BE2C (cell line): ENCODE measurements at places on chromosomes 4 and X.
A peak's percentile ranks its signal among the peaks of the same experiment; 100 is the strongest.

- DNase-seq, result no peak
These were observed 84.3 kb upstream of the WDR1 start for GRCh38 chr4:10200869-10201268.

DNA sequence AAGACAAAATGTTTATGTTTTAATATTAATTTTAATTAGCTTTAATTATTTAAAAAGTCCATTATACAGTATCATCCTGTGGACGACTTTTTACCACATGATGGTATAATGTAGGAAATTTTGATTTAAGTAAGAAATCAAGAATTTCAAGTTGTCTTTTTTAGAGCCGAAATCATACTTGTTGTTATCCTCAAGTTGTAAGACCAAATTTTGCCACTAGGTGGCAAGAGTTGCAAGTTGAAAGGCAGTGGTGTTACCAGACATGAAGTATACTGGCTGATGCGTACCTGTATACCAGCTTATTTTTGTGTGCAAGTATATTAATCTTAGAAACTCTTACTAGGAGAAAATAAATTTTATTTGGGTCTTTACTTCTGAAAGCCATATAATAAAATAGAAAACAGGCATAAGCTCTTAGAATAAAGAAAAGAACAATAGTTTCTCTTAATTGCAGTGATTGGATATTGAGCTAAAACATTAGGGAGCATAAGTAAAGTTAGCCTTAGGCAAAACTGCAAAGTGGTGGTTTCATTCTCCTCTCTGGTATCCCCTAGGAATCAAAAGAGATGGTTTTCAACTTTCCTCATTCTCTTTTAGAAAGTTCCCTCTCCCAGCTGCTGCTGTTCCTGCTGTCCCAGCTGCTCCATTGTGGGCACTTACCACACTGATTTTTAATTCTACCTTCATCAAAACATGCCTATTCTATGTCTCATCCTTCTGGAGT, 118.0 kb upstream of the WDFY3 start:
- peak; percentile 64 for DNase-seq

DNA sequence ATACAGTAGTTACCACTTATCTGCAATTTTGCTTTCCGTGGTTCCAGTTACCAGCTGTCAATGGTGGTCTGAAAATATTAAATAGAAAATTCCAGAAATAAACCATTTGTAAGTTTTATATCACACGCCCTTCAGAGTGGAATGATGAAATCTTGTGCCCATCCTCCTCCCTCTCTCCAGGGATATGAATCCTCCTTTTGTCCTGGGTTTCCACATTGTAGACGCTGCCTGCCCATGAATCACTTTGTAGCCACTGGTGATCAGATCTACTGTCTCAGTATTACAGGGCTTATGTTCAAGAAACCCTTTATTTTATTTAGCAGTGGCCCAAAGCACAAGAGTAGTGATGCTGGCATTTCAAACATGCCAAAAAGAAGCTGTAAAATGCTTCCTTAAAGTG, 198.6 kb downstream of the KCNIP4 start:
- DNase-seq, result no peak

DNA sequence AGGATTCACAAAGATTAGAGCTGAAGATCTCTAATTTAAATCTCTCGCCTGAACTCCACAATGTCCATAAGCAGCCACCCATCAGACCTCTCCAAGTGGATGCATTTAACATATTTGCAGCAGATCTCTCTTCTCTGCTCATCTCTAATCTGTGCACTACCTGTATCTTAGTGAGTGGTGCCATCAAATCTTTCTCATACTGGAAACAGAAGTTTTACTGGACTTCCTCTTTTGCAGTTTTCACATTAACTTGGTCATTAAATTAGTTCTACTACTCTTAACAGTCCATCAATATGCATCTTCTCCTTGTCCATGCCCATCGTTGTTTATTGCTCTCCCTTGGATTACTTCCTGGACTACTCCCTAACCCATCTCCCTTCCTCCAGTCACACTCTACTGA, 488.5 kb downstream of the IL15 start:
- DNase-seq, result no peak

DNA sequence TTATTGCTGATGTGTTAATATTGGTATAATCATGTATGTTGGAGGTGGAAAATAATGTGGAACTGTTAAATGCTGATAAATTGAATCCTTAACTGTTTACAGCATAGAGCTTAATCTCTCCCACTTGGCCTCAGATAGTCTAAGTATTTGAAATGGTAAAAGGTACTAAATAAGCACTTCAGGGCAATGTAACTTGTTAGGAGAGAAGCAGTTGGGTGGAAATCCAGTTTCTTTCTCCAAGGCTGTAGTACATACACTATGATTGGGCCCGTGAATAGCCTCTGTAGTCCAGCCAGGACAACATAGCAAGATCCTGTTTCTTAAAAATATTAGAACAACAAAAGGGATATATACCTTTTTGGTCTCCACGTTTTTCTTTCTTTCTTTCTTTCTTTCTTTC, 39.7 kb downstream of the NUDT9 start:
- no peak for DNase-seq

DNA sequence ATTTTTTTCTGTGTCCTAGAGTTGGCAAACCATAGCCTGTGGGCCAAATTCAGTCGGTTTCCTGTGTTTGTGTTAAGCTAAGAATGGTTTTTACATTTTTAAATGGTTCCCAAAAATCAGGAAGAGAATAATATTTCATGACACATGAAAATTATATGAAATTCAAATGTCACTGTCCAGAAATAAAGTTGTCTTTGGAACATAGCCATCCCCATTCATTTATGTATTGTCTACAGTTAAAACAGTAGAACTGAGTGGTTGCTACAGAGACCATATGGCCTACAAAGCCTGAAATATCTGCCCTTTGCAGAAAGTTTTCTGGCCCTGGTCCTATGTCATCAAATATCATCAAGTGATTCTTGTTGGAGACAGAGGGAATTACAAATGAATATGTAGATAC, 15.5 kb downstream of the FRMPD4 start:
- no peak for DNase-seq

- peak; percentile 48 for DNase-seq
These were observed 170.6 kb downstream of the KDR start for GRCh38 chr4:54954656-54955388.
